Activated CD4-positive, alpha-beta T cell treated with anti-CD3 and anti-CD28 coated beads, Interleukin-2, amount 10 ng/mL, durations not matched to agents 24 days and 14 days (primary cell): ENCODE measurements at places on chromosomes 6 and 20. TPM values are rescaled to one million over a fixed set of nuclear protein-coding genes. Genes with fewer than 3 reads are reported as not detected.

The PACRG gene
- not detected in 2 replicates for total RNA-seq

The SIRPB1 gene
- 0.82 and 2.8 TPM in 2 replicates for total RNA-seq

DNA sequence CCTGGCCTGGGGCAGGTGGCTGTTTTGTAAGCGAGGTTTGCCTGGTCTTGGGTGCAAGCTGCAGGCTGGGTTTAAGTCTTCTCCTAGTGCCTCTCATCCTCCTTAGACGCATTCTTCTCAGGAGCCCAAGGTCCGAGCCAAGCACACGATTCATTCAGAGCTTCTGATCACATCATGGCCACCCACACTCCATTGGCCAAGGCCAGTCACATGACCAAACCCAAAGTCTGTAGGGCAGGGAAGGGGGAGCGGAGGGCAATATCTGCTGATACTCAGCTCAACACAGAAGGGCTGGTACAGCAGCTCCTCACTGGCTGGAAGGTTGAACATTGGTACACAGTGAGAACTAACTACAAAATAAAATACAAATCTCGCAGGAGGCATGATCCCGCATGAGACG lies 177.2 kb upstream of the AFDN start:
- no peaks in the 10 kb centered on the region for H3K4me1 ChIP-seq
- H3K4me3 ChIP-seq, result no peak overlapping the region
- H3K27ac ChIP-seq, result no peak overlapping the region

- peak overlapping the region; percentile 9 for H3K4me3 ChIP-seq
- peak; percentile 64 for DNase-seq
- no peaks in the 10 kb centered on the region for H3K36me3 ChIP-seq
- H3K4me1 ChIP-seq, result peaks cover 22% of the 10 kb centered on the region
- no peaks in the 10 kb centered on the region for H3K27me3 ChIP-seq
- H3K27ac ChIP-seq, result no peak overlapping the region
Measured at GRCh38 chr20:1707588-1708449, 50.2 kb upstream of the SIRPG start.

GRCh38 chr6:47075168-47075567 lies 33.0 kb upstream of the ADGRF1 start:
- H3K4me1 ChIP-seq, result no peaks in the 10 kb centered on the region
- no peak for DNase-seq
- H3K4me3 ChIP-seq, result no peak overlapping the region
- H3K27me3 ChIP-seq, result peaks cover 7% of the 10 kb centered on the region
- no peak overlapping the region for H3K27ac ChIP-seq

DNA sequence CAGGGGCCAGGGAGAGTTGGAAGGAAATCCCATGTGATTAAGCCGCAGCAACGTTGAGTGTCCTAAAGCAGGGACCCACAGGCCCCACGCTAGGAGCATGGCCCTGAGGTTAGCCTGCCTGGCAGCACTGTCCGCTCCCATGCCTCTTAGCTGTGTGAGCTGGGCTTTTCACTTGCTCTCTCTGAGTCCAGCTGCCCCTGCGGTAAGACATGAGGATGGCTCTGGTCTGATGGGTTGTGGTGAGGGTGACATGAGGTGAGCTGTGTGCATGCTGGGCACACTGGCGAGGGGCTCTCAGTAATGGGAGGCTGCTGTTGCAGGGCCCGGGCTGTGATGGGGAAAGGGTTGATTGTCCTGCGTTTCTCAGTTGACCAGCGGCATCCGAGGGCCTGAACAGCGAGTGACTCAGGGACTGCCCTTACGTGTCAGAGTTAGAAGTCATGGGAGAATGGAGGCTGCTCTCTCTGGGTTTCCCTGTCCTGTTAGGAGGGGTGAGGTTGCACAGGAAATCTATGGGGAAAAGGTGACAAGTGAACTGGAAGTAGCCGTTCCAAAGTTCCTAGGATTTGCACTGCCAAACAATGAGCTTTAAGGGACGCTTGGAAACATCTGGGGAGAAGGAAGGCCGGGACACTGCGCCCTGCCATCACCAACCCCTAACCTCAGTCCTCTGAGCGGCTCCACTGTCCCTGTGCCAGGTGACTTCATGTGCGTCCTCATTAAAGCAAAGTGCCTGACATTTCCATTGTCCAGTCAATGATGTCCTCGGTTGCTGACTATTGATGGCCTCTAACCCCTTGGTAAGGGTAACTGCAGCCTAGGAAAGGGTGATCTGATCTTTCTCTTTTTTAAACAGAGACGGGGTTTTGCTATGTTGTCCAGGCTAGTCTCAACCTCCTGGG lies 51.3 kb downstream of the ADNP start:
- no peak overlapping the region for H3K4me3 ChIP-seq
- H3K36me3 ChIP-seq, result peaks cover 4% of the 10 kb centered on the region
- H3K4me1 ChIP-seq, result no peaks in the 10 kb centered on the region
- no peak for DNase-seq

DNA sequence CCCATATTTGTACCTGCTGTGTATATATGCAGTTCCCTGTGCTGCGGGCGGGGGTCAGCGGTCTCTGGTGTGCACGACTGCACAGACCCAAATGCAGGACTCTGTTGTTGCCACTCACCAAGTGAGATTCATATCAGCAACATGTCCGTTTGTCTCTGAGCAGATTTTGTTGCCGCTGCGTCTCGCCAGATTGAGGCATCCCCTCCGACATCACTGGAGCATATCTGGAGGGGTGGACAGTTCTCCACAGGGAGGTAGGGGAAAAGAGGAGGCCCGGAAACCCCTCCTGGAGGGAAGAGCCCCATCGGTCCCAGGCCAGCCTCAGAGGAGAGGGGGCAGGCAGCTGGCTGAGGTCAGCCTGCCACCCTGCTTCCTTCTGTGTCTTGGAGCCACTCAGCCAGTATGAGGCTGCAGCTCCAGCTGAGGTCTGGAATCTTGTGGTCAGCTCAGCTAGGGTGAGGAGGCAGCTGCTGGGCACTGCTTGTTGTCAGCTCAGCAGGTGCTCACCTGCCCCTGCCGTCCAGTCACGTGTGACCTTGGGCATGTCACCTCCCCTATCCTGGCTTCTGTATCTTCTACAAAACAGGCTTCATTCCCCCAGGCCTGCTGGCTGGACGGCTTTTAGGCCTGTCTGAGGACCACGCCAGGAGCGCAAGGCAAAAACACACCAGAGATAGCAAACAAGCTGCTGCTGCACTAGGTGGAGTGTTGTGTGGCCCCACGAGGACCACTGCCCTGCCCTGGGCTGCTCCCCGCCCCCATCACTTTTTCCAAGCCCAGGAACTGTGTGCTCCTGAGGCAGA lies 47.1 kb downstream of the HNF4A start:
- peaks cover 8% of the 10 kb centered on the region for H3K27me3 ChIP-seq
- no peak for DNase-seq
- no peaks in the 10 kb centered on the region for H3K4me1 ChIP-seq
- H3K4me3 ChIP-seq, result no peak overlapping the region

GRCh38 chr6:169997187-169997929 lies 245.9 kb downstream of the ERMARD start:
- H3K4me3 ChIP-seq, result no peak overlapping the region
- no peak for DNase-seq

GRCh38 chr20:63774306-63774705 lies 34.7 kb downstream of the SLC2A4RG start:
- no peaks in the 10 kb centered on the region for H3K36me3 ChIP-seq
- DNase-seq, result no peak
- no peaks in the 10 kb centered on the region for H3K4me1 ChIP-seq
- H3K27ac ChIP-seq, result no peak overlapping the region
- H3K27me3 ChIP-seq, result no peaks in the 10 kb centered on the region
- no peak overlapping the region for H3K4me3 ChIP-seq

GRCh38 chr20:63090052-63090451 lies 83.3 kb upstream of the BHLHE23 start:
- H3K4me3 ChIP-seq, result no peak overlapping the region
- H3K27ac ChIP-seq, result no peak overlapping the region
- H3K27me3 ChIP-seq, result no peaks in the 10 kb centered on the region
- no peaks in the 10 kb centered on the region for H3K36me3 ChIP-seq
- no peaks in the 10 kb centered on the region for H3K4me1 ChIP-seq

DNA sequence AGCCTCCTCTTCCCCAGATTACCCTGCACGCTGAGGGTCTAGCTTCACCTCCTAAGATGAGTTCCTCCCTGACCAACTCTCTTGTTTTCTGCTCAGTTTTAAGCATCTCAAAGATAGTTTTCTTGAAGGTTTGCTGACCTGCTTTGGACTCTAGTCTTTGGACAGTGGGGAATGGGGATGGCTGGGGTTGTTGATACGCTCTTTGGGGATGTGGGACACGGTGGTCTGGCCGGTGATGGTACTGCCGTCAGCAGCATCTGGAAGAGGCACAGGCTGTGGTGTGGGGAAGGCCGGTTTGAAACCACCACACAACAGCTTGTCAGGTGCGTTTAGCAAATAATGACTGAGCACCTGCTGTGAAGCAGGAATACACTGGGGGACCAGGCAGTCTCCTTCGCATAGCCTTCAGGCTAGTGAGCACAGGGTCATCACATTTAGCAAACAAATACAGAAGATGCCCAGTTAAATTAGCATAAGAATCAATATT lies 94.1 kb downstream of the TMEM242 start:
- no peak overlapping the region for H3K27ac ChIP-seq
- H3K4me3 ChIP-seq, result no peak overlapping the region
- H3K36me3 ChIP-seq, result no peaks in the 10 kb centered on the region
- no peak for DNase-seq

DNA sequence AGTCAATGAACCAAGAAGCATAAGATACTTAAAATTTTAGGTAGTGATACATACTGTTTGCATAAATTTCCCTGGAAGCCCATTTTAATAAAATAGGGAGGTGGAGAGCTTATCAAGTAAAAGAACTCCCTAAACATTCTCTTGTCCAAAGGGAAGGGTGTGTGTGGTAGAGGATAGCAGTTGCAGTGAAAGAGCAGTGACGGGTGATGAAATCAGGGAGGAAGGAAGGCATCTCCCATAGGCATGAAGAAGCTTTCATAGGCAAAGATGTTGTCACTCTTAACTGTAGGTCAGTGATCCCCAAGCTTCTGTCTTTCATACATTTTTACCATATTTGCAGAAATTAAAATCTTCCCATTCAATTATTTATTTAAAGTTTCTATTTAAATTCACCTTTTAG lies 60.0 kb upstream of the ZNF831 start:
- no peak for DNase-seq
- no peak overlapping the region for H3K27ac ChIP-seq
- H3K36me3 ChIP-seq, result no peaks in the 10 kb centered on the region
- peaks cover 14% of the 10 kb centered on the region for H3K4me1 ChIP-seq

DNA sequence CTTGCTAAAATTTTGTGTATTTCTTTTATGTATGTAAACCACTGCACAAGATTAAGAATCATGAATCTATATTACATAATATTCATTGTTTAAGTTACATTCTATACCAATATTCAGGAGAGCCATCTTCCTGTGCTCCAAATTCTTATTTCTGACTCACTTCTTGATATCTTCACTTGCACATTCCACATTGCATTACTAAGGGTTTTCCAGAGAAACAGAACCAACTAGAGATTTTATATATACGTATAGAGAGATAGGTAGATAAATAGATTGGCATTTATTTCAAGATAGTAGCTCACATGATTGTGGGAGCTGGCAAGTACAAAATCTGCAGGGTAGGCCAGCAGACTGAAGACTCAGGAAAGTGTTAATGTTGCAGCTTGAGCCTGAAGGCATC lies 222.2 kb upstream of the PRSS16 start:
- DNase-seq, result no peak
- peaks cover 3% of the 10 kb centered on the region for H3K4me1 ChIP-seq
- H3K27me3 ChIP-seq, result peaks cover 42% of the 10 kb centered on the region
- no peak overlapping the region for H3K4me3 ChIP-seq
- H3K27ac ChIP-seq, result no peak overlapping the region
